CD4-positive, alpha-beta memory T cell (primary cell): ENCODE measurements at places on chromosomes 5 and 9.

GRCh38 chr5:54018438-54018837 lies 291.9 kb downstream of the ARL15 start:
- DNase-seq, result no peak

DNA sequence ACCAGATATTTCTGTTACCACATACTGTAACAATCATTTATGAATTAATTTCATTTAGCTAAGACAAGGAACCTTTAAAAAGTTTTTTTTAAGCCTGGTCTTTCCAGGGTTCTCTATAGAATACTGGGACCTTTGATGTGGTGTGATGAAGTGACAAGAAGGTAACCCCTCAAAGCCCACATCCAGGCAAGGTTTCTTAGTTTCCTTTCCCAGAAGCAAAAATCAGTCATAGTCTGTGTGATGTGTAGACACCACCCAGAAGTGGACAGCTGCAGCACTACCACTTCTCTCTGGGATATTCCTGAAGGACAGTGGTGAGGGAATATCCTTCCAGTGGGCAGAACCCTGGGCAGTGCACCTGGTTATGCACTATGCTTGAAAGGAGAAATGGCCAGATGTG lies 115.6 kb downstream of the TTC39B start:
- no peak for DNase-seq

- DNase-seq, result no peak
Measured at GRCh38 chr5:116377276-116378006, 197.2 kb downstream of the SEMA6A start.

DNA sequence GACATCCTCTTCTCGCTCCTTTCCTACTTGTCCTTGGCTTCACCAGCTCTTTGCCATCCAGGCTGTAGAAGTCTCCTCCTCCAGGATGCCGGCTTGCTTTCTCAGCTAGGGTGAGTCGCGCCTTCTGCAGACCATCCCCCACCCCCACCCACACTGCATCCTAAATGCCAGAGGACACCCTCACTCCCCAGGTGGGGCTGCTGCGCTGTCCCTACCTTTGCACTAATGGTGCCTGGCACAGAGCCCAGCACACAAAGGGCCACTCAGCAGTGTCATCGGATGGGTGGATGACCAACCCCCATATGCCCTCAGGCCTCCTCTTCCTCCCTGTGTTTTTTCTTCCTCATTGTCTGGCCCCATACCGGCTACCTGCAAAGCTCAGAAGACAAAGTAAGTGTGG lies 14.8 kb downstream of the IL9 start:
- no peak for DNase-seq

- DNase-seq, result no peak
Measured at GRCh38 chr5:16841416-16841815, 94.7 kb downstream of the MYO10 start.

DNA sequence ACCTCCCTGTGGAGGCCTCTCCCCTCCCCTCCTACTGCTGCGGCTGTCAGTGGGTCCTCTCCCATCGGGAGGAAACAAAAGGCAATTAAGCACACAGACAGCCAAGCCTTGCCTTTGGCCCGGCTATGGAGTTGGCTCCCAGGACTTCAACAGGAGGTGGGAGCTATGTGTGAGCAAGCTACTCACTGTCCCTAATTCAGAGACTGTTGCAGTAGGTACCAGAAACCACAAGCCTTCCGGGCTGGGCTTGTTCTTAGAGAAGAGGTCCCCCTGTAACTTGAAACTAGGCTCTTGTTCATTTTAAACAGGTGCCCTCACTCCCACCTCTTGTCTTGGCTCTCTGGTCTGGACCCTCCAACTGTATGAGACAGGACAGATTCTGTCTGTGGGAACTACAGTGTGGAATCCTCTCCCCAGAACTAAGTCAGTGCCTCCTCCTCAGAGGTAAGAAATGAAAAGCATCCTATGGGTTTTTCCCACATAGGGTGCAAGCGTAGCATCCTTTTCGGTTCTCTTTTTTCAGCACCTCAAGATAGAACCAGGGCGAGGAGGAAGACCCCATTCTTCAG lies 561.1 kb downstream of the EBF1 start:
- no peak for DNase-seq

- DNase-seq, result no peak
Measured at GRCh38 chr5:1914471-1914870, 31.7 kb upstream of the IRX4 start.

DNA sequence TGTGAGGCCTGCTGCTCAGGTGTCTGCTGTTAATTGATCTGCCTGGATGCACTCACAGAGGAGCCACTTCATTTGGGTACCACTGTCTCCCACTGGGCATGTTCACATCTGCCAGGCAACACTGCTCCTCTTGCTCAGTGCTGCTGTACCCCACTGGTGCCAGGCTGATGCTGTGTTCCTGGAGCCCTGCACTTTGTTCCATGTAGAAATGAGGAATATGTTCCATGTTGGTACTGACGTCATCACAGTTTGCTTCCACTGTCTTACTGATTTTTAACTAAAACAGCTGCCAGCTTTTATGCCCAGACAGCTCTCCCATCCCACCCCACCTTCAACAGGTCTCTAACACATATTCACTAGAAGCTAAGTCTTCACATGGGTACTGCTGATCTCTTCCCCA lies 355.7 kb downstream of the LRRC70 start:
- DNase-seq, result no peak

- DNase-seq, result no peak
Measured at GRCh38 chr5:135236228-135236907, 162.7 kb downstream of the MACROH2A1 start.

GRCh38 chr5:115428676-115429075 lies 115.9 kb downstream of the FEM1C start:
- DNase-seq, result no peak

DNA sequence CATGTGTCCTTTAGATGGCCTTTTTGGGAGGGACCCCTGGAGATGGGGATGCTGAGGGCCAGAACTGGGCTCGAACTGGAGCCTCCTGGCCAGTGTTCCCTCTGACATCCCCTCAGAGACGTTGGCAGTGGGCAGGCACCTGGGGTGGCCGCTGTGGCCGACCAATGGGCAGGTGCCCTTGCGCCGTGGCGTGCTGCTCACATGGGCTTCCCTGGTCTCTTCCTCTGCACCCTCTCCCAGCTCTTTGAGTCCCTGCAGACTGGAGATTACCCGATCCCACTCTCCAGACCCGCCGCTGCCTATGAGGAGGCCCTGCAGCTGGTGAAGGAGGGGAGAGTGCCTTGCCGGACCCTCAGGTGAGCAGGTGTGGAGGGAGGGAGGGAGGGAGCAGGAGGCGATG lies 19.9 kb upstream of the DOLPP1 start:
- no peak for DNase-seq

- no peak for DNase-seq
Measured at GRCh38 chr9:20786807-20787206, 102.7 kb downstream of the FOCAD start.

- DNase-seq, result peak; percentile 7
Measured at GRCh38 chr9:121768416-121769015, 117.1 kb downstream of the DAB2IP start.

- DNase-seq, result no peak
Measured at GRCh38 chr9:133835262-133835901, 97.2 kb upstream of the SARDH start.

DNA sequence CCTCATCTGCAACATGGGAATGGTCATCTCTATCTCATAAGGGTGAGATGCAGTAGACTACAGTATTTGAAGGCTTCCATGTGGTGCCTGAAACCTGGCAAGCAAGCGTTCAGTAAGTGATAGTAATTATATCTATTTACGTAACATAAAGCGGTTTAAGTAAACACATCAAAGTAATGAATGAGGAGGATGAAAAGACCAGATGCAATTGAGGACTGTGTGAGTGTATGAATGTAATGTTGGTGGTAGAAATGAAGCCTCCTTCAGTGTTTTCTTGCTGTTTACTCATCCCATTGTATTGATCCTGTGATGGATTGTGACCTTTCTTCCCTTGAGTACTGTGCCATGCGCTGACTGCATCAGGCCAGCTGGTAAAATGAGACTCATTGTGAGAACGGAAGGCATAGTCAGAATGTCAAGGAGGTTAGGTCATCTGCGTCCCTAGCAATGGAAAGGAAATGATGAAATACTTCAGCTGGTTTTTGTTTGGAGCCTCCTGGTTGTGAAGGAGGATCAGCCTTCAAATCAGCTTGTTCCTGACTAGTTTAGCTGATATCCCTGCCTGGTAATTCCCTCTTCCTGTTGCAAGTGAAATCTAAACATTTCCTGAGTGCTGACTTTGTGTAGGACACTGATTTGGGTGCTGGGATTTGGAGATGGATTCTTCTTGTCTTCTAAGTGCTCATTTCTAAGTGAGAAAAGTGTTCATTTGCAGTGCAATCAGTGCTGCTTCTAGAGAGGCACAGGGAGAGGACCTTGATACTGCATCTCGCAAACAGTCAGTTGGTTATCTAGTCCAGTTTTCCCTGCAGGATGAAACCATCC lies 35.6 kb downstream of the TNFSF8 start:
- DNase-seq, result no peak

DNA sequence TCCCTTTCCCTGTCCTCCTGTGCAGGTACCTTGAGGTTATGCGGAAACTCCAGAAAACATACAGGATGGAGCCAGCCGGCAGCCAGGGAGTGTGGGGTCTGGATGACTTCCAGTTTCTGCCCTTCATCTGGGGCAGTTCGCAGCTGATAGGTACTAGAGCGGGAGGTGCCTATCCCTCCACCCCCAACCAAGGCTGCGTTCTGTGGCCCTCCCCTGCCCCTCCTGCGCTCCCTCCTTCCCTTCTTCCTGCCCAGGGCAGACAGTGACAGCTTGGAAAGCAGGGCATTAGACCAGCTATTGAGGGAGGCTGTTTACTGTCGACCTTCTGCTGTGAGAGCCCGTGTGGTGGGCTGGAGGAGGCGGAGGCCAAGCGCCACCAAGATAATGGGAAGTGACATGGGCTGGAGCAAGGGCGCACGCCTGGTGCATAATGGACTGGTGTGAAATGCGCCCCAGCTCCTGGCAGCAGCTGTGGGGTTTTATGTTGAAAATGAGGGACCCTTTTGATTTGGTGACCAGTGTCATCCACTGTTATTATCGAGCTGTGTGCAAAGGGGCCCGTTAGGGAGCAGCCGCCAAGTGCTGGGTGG lies 25.3 kb downstream of the PTPA start:
- no peak for DNase-seq

DNA sequence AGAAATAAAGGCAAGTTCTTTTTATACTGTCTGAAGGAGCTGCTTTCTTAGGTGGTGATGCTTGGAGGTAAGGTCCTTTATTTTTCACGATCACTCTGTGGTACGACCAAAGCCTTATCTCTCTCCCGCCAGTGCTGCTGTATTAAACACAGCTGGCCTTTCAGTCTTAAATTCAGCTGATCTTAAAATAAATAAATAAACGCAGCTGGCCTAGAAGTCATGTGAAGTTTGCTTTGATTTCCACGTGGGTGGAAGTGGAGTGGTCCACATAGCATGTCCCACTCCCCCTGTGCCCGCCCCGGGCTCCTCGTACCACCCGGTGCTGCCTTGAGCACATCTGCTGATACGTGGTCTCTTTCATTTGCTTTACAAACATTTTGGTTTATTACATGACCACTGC lies 260.4 kb downstream of the FANCC start:
- no peak for DNase-seq

DNA sequence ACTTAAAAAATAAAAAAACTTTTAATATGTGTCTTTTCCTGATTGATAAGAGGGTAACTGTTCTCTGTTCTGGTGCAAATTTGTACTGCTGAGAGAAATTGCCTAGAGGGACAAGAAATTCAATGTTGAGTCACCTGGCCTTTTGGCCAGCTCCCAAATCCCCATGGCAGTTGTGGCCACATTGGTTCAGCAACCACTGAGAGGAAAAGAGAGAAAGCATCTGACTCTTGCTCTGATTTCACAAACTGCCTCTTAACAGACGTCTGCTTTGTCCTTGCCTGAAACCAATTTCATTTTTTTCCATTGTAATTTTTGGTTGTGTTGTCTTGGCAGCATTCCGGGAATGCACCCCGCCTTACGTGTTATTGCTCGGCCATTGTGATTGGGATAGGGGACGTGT lies 42.4 kb downstream of the NTRK2 start:
- no peak for DNase-seq

DNA sequence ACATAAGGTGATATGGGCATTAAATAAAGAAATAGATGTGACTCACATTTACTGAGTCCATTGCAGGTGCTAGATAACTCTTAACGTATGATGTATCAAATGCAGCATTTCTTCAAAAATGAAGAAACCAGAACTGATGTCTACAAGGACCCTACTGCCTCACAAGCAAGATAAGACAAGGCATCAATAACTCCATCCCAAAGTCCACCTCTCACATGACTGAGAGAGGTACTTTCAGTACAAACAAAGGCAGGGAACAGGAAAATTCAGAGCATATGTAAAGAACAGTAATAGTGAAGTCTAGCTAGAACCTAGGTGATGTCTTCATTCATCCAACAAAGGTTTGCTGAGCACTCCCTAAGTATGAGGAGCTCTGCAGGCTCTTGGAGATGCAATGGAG lies 54.7 kb downstream of the KLHL3 start:
- no peak for DNase-seq

GRCh38 chr5:75616371-75616881 lies 5.2 kb downstream of the ANKDD1B start:
- DNase-seq, result no peak

DNA sequence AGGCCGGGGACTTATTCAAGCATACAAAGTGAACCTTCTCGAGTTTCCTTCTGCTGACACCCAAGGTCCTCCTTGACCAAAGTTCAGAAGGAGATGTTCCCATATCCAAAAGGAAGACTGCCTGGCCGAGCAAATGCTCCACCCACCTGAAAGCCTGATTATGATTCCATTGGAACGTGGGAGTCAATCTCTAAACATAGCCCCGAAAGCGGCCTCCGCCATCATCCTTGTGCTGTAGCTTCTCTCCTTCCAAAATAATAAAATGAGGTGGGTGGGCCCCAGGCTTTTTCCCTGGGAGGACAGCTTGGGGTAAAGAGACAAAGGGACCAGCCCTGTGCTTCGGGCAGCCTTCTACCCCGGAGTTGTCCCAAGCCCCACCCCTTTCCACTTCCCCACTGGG lies 355.6 kb upstream of the SLC30A5 start:
- DNase-seq, result no peak

GRCh38 chr9:129696944-129697655 lies 31.7 kb downstream of the PRRX2 start:
- DNase-seq, result no peak

DNA sequence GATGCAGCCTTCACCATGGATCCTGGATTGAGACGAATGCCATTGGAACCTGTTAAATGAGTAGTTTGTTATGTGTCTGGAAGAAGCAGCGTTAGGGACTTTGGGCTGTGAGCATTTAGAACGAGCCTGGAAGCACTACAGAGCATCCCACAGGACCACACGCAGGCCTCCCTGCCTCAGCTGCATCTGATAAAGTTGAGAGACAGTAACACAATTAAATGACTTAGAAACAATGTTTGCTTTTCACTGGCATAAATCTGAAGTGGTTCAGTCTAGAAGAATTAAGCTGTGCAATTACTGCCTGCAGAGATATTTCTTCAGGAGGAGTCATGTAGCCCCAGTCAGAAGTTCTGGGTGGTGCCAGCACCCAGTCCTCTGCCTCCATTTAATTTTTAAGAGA lies 9.8 kb upstream of the TLX3 start:
- DNase-seq, result no peak

- no peak for DNase-seq
Measured at GRCh38 chr5:36298552-36298951, 3.1 kb downstream of the RANBP3L start.

- peak; percentile 57 for DNase-seq
Measured at GRCh38 chr5:55062039-55062779, 38.2 kb downstream of the GZMK start.
